ENCODE measurements at places on chromosomes 3 and 15.

GRCh38 chr3:122857019-122857418, 62.1 kb downstream of the SLC49A4 start:
- no peak for DNase-seq

DNA sequence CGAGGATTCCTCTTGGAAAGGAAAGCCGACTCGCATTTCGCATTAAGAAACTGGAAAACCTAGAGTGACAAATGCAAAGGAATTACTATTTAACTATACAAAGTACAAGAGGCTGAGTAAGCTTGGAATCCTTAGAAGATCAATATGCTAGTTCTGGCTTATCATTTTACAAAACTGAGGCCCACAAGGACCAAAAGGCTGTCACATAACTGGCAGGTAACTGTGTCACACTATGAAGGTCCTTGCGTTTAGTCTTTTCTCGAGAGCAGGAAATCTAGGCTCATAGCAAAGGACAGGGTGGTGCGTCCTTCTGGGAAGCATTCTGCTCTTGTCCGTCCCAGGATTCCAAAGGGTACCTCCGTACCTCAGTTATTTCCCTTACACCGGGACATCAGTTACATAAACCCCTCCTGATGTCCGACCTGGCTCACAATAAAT, 629 bp downstream of the RPL24 start:
- DNase-seq = no peak

- DNase-seq = no peak
Measured at GRCh38 chr15:56227780-56228179, 15.9 kb downstream of the RFX7 start.

- DNase-seq = no peak
Measured at GRCh38 chr15:71329041-71329440, 213.8 kb downstream of the THSD4 start.

DNA sequence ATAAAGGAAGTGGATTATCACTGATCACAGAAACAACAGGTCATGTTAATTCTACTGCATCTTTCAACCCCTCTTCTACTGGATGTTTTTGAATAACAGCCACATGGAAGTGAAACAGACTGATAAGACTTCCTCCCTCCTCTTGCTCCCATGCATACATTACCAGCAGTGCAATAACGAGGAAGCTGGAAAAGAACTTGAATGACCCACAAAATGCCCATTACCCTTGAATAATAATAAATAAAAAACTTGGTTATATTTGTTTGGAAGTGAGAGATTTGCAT, 51.6 kb downstream of the RARB start:
- no peak for DNase-seq

DNA sequence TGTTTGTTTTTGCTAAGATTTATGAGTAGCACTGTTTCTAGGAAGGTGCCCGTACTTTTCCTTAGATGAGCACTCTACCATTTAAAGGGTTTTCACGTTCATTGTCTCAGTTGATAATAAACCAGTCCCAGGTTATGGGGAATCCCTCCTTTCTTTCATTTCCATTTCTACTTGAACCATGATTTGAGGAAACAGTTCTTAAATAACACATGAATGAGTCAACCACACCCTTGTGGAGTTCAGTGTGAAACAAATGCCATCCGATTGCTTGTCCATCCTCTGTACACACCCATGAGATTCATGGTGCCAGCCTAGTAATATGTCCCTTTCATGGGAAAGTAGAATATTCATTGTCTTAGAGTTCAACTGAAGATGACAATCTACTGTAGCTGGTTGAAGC, 23.1 kb downstream of the CMTM8 start:
- DNase-seq = no peak

DNA sequence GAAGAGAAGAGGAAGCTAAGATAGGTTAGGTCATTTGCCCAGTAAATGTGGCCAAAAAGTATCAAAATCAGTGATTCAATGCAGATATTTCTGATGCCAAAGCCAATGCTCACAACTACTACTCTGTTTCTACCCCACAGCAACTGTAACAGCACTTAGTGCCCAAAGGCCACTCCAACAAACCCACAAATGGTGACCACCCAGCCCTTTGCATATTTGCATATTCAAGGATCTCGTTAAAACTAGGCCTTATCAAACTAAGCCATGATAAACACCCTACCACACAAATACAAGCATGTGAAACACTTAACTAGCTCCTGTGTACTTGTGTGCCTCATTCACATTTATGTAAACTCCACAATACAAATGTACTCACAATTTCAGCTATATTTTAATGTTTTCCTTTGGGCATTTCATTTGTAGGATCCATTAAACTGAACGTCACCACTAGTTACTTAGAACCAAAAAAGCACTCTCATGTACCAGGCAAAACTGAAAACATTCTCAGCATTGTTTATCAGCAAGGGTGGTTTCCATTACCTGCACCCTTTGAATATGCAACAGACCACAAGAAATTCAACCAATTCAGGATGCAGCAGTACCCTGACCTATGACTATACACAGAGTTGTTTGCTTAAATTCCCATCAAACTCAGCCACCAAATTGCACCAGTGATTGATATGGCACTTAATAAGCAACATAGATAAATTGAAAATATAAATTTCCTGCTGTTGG, 111.2 kb upstream of the STT3B start:
- DNase-seq = no peak

DNA sequence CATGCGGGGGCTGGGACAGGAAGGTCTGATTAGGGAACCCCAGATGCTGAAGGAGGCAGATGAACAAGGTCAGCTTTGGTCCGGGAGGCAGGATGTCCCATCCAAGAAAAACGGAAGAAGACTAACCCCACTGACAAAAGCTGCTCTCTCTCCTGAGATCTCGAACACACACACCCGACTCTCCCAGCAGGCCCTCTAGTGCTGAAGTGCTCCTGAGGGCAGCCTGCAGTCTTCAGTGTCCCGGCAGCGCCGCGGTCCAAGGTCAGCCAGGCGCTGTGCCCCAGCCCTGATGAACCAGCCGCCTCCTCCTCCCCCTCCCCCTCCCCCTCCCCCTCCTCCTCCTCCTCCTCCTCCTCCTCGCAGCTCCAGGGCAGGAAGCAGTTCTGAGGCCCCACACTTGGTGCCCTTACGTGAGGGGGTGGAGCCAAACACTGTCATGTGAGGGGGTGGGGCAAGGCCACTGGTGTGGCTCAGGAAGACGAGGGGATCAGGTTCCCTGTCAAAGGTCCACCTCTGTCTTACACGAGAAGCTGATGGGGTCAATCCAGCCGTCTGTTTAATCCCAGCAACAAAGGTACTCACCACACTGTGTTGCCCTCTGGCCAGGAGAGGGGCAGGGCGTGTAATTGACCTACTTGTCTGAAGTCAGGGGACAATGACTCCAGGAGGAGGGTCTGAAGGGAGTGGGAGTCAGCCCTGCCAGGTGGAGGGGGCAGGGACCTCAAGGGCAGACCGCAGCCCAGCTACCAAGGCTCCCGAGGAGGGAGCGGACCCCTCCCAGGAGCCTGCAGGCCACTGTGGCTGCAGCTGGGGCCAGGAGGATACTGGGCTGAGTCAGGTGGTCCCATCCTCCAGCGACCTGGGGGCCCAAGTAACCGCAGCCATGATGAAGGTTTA, 34.3 kb downstream of the PRR23E start:
- no peak for DNase-seq

GRCh38 chr15:57592426-57592825, 722 bp downstream of the MYZAP start:
- DNase-seq = no peak

GRCh38 chr3:14874784-14875183, 56.0 kb downstream of the FGD5 start:
- no peak for DNase-seq

DNA sequence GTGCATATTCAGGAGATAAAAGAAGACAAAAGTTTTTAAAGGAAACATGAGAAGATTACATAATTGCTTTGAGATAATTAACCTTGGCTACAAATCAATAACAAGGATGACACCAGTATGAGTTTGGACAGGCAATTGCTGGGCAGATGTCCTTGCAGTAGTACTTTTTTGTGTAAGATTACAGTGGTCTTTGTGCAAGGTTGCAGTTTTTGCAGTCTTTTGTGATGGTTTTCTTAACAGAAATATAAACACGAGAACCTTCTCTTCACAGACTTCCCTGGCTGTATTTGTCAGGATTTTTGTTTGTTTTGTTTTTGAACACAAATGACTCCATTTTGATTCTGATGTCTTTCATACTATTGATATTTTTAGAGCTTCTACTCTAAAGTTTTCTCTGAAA, 128.3 kb upstream of the ALCAM start:
- DNase-seq = no peak

- DNase-seq = no peak
Measured at GRCh38 chr3:51929420-51930003, 12.2 kb downstream of the RRP9 start.

DNA sequence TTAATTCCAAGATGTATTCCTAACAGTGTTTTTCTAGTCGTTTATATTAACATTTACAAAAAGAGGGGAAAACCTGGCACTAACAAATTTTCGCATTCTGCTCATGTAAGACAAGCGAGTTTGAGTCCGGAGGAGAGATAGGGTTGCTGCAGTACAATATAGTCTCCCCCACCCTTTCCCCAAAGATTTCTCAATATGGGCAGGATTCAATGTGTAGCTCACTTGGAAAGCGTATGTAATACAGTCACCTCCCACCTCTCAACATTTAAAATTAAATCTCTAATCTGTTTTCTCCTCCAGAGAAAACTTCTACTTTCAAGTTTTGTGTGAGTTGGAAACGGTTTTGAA, 57.9 kb downstream of the CMSS1 start:
- no peak for DNase-seq

DNA sequence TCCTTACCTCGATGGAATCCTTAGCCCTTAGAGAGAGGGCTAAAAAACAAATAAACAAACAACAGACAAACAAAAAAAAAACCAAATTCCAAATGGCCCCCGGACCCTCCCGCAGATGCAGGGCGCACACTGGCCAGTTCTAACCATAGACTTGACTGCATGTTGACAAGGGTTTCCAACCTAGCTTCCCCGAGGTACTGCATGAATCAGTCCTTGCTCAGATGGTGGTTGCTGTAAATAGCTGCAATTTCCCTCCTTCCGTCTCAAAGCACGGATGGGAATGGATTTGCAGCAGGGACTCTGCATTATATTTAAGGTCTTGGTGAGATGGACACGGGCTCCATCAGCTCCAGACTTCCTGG, 162.8 kb downstream of the CD47 start:
- DNase-seq = peak; percentile 12

DNA sequence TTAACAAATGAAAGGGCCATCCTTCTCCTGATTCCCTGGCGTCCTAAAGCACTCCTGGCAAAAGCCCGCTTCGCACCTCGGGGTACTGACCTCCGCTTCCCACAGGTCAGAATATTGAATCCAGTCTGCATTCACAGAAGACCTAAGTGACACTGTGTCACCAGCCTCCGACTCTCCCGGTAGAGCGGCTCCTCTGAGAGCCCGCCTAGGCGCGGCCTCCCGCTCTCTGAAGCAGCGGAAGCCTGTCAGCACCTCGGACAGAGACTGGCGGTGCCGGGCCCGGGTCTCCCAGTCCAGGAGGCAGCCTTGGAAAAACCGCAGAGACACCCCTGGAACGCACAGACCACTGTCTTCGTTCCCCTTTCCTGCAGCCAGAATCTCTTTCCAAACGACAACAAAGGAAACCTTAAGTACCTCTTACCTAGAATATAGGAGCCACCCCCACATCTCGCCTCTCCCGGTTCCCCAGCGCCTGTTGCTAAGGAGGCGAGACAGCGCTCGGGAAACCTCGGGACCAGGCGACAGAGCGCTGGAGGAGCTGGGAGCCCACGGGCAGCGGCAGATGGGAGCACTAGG, 1.2 kb downstream of the GABRB3 start:
- peak; percentile 64 for DNase-seq

GRCh38 chr3:99859825-99860224, 42.2 kb downstream of the CMSS1 start:
- DNase-seq = no peak

GRCh38 chr15:32781781-32782180, 64.0 kb downstream of the GREM1 start:
- DNase-seq = no peak

GRCh38 chr3:21390136-21390535, 360.9 kb downstream of the ZNF385D start:
- DNase-seq = peak; percentile 9

GRCh38 chr3:157220211-157220610, 60.3 kb upstream of the CCNL1 start:
- DNase-seq = no peak

DNA sequence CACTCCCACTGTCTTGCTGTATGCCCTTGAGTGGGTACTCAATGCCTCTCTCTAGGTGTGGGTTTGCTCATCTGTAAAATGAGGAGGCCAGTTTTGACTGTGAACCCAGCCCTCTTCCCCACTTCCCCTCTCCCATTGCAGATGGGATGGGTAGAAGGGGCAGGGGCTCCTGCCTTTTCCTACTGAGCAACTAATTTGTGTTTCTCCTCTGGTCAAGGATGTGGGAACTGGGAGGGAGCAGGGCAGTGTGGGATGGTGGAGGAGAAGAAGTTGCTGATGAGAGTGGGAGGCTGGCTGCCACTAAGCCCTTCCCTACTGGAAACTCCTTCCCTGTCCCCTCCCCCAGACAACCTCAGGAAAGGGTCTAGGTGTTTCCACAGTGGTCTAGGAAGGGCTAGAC, 20.1 kb upstream of the ANKDD1A start:
- DNase-seq = no peak

GRCh38 chr3:33791477-33792166, 6.8 kb upstream of the PDCD6IP start:
- DNase-seq = no peak

DNA sequence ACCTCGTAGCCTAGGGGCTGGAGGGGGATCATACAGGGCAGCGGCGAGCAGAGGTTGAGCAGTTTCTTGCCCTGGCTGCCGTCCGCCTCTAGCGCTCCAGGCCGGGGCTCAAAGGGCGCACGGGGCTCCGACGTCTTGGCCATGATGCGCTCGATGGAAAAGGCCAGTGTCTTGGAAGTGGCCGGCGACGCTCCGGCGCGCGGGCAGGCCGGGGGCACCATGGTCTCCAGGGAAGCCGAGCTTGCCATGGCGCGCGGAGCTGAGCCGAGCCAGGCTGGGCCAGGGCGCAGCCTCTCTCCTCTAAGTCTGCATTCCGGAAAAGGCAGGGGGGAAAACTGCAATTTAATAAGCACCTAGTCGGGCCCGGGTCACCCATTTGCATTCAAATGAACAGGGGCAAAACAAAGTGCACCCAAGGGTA, 719 bp downstream of the FEZF2 start:
- DNase-seq = no peak

DNA sequence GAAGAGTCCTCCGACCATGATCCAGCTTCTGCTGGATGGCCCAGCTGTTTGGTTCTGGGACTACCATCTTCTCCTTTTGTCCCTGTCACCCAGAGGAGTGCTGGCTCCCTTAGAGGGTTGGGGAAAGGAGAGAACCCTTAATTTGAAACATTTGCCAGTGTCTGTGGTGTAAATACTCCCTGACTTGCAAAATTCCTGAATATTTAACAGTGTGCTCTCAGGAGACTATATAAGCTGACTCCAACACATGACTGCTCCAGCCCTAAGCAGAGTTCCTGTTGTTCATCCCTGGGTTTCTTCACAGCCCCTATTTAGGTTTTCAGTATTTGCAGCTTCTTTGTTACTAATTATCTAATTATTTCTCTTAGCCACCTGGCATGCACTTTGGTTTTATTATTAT, 133.1 kb downstream of the CPNE4 start:
- no peak for DNase-seq
